ENCODE measurements at places on chromosomes 1 and 21. TPM values are rescaled to one million over a fixed set of nuclear protein-coding genes. Genes with fewer than 3 reads are reported as not detected.

The EXO1 gene
- total RNA-seq: 50.0 TPM

The DDX59 gene
- total RNA-seq: 27.8 TPM

The S100A14 gene
- not detected for total RNA-seq

The RAP1GAP gene
- 0.13 TPM for total RNA-seq

The PGBD5 gene
- total RNA-seq: not detected

The OR2T34 gene
- total RNA-seq: not detected

The NUDT4B gene
- total RNA-seq: not detected

The OVAAL gene
- total RNA-seq: not detected

The TDRD5 gene
- total RNA-seq: not detected

The DAB1 gene
- total RNA-seq: 0.10 TPM
